ENCODE measurements at places on chromosomes 7 and 10.

DNA sequence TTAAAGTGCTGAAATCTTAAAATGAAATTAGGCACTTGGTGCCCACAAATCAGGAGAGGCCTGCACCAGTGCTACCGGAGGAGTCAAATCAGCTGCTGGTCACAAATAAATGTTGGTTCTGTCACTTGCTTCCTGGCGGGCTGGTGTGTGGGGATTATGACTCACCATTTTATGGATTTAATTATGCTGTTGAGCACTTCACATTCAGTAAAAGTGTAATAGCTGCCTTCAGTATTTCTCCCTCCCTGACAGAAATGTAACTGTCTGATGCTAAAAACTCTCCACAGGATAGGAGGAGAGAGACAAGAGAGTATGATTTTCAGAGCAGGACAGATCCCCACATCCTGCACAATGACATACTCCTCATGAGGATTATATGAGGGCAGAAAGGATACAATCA lies 186.0 kb downstream of the JAZF1 start:
- no peak for DNase-seq
- peaks cover 2% of the 10 kb centered on the region for H3K4me1 ChIP-seq
- no peaks in the 10 kb centered on the region for H3K27me3 ChIP-seq
- no peak overlapping the region for H3K27ac ChIP-seq
- H3K36me3 ChIP-seq: no peaks in the 10 kb centered on the region
- H3K4me3 ChIP-seq: no peak overlapping the region

GRCh38 chr7:112157072-112157471 lies 49.1 kb downstream of the DOCK4 start:
- no peaks in the 10 kb centered on the region for H3K36me3 ChIP-seq
- no peak overlapping the region for H3K27ac ChIP-seq
- H3K27me3 ChIP-seq: no peaks in the 10 kb centered on the region
- DNase-seq: no peak
- peaks cover 6% of the 10 kb centered on the region for H3K4me1 ChIP-seq

DNA sequence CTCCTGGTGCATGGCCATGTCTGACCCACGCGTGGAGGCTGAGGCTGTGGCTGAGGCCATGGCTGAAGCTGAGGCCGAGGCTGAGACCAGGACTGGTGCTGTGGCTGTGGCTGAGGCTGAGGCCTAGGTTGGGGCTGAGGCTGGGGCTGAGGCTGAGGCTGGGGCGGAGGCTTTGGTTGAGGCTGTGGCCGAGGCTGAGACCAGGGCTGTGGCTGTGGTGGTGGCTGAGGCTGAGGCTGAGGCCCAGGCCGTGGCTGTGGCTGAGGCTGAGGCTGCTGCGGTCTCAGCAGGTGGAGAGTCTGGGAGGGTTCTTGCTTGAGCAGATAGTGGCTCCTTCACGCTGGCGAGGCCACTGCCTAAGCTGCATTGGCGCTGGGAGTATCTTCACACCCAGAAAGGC lies 76.4 kb downstream of the WDR37 start:
- DNase-seq: no peak
- H3K36me3 ChIP-seq: peaks cover 3% of the 10 kb centered on the region
- peaks cover 1% of the 10 kb centered on the region for H3K4me1 ChIP-seq
- H3K27me3 ChIP-seq: no peaks in the 10 kb centered on the region

DNA sequence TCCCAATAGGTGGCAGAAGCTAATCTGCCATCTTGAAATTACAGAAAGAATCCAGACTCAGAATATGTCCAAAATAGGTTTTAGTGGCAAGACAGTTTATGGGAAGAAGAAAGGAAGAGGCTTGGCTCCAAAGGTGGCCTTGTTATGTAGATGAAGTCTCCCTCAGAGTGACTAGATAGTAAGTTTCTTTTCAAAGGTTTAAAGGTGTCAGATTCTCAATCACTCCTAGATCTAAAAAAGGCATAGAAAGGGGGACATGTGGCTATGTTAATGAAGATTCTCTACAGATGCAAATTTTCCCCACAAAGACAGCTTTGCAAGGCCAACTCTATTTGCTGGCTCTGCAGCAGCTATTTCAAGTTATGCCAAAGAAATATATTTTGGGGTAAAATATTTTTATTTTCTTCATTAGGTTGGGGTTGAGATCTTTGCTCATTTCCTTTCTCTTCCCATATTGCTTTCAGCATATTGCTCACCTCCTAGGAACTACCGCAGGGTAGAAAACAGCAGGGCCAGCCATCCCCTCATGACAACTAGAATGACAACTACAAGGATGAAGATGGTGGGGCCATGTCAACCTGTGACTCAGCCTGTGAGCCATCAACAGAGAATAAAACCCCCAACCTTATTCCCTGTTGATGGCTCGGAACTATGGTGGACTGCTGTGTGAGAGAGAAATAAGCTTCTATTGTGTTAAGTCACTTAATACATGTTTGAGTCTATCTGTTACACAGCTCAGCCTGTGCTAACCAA lies 274.0 kb upstream of the GALNT17 start:
- no peak overlapping the region for H3K4me3 ChIP-seq
- H3K27me3 ChIP-seq: no peaks in the 10 kb centered on the region
- H3K36me3 ChIP-seq: no peaks in the 10 kb centered on the region
- no peak overlapping the region for H3K27ac ChIP-seq
- no peak for DNase-seq
- no peaks in the 10 kb centered on the region for H3K4me1 ChIP-seq

Data from ovary (tissue), 10 donors.